HCT116 (cell line): ENCODE measurements at places on chromosomes 5 and 9. TPM values are rescaled to one million over a fixed set of nuclear protein-coding genes. Genes with fewer than 3 reads are reported as not detected.

DNA sequence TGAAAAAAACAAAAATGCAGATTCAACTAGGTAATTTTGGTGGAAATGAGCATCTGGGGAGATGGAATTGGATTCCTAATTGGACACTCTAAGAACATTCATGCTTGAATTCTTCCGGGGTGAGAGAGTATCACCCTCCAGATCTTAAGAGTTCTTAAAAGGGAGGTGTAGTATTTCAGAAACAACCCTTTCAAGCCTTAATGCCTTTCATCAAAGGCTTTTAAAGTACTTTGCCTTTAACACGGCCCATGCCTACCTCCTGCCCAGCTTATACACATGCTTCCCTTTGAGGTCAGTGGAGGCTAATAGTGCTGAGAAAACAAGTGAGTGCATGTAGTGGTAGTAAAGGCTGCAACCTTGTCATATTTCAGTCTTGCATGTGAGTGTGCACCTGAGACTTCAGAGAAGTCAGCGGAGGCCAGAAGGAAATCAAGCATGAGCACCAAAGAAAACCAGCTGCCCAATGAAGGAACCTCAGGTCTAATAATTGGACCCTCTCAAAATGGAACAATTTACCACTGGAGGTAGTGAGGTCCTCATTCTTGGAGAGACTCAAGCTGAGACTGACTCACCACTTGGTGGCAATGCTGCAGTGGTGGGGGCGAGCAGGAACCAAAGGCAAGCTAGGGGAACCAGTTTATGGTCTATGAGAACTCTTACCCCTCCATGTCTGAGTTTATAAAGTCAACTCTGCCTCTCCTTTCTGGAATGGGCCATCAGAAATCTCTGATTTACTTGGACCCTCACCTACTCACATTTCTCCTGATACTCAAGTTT lies 98.4 kb upstream of the GDNF start:
- H3K4me3 ChIP-seq: no peak overlapping the region
- H3K4me1 ChIP-seq: no peaks in the 10 kb centered on the region
- no peaks in the 10 kb centered on the region for H3K27me3 ChIP-seq
- H3K27ac ChIP-seq: no peak overlapping the region

DNA sequence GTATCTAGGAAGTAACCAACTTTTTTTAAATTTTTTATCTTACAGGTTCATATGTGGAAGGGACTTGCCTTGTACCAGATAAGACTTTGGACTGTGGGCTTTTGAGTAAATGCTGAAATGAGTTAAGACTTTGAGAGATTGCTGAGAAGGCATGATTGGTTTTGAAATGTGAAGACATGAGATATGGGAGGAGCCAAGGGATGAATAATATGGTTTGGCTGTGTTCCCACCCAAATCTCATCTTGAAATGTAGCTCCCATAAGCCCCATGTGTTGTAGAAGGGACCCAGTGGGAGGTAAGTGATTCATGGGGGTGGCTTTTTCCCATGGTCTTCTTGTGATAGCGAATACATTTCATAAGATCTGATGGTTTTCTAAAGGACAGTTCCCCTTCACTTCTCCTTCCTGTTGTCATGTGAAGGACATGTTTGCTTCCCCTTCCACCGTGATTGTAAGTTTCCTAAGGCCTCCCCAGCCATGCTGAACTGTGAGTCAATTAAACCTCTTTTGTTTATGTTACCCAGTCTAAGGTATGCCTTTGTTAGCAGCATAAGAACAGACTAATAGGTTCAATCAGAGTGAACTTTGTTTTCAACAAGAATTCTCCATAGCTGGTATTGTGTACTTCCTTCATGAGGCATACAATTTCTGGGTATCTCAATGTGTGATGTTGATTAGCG lies 535.6 kb upstream of the MEF2C start:
- H3K4me1 ChIP-seq: peaks cover 11% of the 10 kb centered on the region
- no peak for DNase-seq
- no peak overlapping the region for H3K27ac ChIP-seq
- no peaks in the 10 kb centered on the region for H3K27me3 ChIP-seq
- H3K4me3 ChIP-seq: no peak overlapping the region

DNA sequence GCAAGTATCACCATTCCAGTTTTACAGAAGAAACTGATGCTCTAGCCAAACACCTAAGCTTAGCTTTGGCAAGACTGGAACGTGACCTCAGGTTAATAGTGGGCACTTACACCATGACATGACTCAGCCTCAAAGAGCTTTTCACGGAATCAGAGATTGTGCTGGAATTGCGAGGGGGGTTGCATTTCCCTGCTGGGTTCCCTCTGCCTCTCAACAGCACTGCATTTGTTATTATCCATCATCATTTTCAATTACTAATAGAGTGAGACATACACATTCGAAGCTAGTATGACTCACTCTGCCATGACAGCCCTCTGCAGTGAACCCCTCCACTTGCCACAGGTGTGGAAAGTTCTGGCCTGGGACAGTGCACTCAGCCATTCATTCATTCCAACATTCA lies 8.0 kb downstream of the SPOCK1 start:
- peaks cover 19% of the 10 kb centered on the region for H3K27me3 ChIP-seq
- no peak overlapping the region for H3K27ac ChIP-seq
- H3K4me1 ChIP-seq: no peaks in the 10 kb centered on the region
- no peak overlapping the region for H3K4me3 ChIP-seq

DNA sequence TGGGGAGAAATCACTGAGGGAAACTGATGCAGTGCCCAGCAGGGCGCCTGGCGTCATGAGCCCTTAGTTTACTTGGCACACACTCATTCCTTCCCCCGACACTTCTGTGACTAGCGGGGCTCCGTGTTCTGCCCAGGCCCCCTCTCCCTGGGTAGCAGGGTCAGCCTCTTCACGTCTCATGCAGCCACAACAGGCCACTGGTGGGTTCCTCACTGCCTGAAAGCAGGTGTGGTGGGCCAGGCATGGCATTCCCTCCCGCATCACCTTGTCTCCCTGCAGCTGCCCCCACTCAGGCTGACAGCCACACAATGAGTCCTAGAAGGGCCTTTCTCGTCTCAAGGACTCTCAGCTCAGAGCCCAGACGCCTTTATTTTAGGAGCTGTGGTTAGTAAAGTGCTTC lies 51.1 kb upstream of the CPLX2 start:
- no peaks in the 10 kb centered on the region for H3K27me3 ChIP-seq
- H3K36me3 ChIP-seq: no peaks in the 10 kb centered on the region
- no peak overlapping the region for H3K4me3 ChIP-seq

- H3K4me1 ChIP-seq: peaks cover 6% of the 10 kb centered on the region; the same call in 1 of the 2 replicates
- H3K27me3 ChIP-seq: no peaks in the 10 kb centered on the region
- H3K36me3 ChIP-seq: no peaks in the 10 kb centered on the region
- DNase-seq: no peak
- peak overlapping the region; percentile 57 for H3K4me3 ChIP-seq
Measured at GRCh38 chr5:118988866-118989180, 476 bp upstream of the DTWD2 start.

GRCh38 chr9:87276851-87277261 lies 220.8 kb upstream of the DAPK1 start:
- DNase-seq: no peak
- H3K36me3 ChIP-seq: no peaks in the 10 kb centered on the region
- no peak overlapping the region for H3K27ac ChIP-seq

Gene TXNDC8
- not detected for total RNA-seq

Gene RMRP
- 30,969 TPM for total RNA-seq

Gene PCDHA4
- total RNA-seq: not detected
